A549 treated with CORT108297 at 1 μM for 4 hours (cell line): ENCODE measurements at places on chromosomes 11 and 22. TPM values are rescaled to one million over a fixed set of nuclear protein-coding genes. Genes with fewer than 3 reads are reported as not detected.

The P2RY2 gene
- 8.5 to 12.8 TPM (median 11.4 TPM) in 5 replicates for total RNA-seq

The NAGA gene
- total RNA-seq, result 5.8 to 7.7 TPM (median 7.5 TPM) in 5 replicates

The CRYBA4 gene
- total RNA-seq, result not detected in 5 replicates

The AIFM3 gene
- 2.1 to 4.6 TPM (median 4.3 TPM) in 5 replicates for total RNA-seq

The SCN2B gene
- total RNA-seq, result not detected in 5 replicates

The OR52I2 gene
- not detected in 5 replicates for total RNA-seq

The LIF gene
- 25.0 to 39.1 TPM (median 37.2 TPM) in 5 replicates for total RNA-seq

The MS4A2 gene
- total RNA-seq, result not detected in 5 replicates

The IGF2 gene
- 1.5 to 2.9 TPM (median 2.8 TPM) in 5 replicates for total RNA-seq

The DRD2 gene
- 0.05 to 0.31 TPM (median 0.10 TPM) in 4 of 5 replicates, not detected in the other for total RNA-seq

The XKR3 gene
- total RNA-seq, result not detected in 5 replicates

The FAM83F gene
- under 0.01 TPM in 1 of 5 replicates, not detected in the others for total RNA-seq

The RBFOX2 gene
- total RNA-seq, result 26.5 to 36.4 TPM (median 30.5 TPM) in 5 replicates

The GAS2 gene
- total RNA-seq, result 0.68 to 1.4 TPM (median 0.92 TPM) in 5 replicates

The FUT4 gene
- total RNA-seq, result 2.2 to 2.9 TPM (median 2.6 TPM) in 5 replicates

The E2F8 gene
- total RNA-seq, result 5.5 to 6.8 TPM (median 6.2 TPM) in 5 replicates

The MAPK12 gene
- total RNA-seq, result 19.3 to 29.1 TPM (median 25.8 TPM) in 5 replicates

The POU2F3 gene
- total RNA-seq, result not detected in 5 replicates

The CCDC87 gene
- total RNA-seq, result 0.54 to 0.72 TPM (median 0.57 TPM) in 5 replicates

The WNT11 gene
- 0.83 to 1.6 TPM (median 1.2 TPM) in 5 replicates for total RNA-seq

The IGLL5 gene
- not detected in 5 replicates for total RNA-seq

The GLYAT gene
- not detected in 5 replicates for total RNA-seq

The THY1 gene
- total RNA-seq, result 11.6 to 15.3 TPM (median 13.7 TPM) in 5 replicates

The USP28 gene
- 13.5 to 20.8 TPM (median 16.1 TPM) in 5 replicates for total RNA-seq

The CD3E gene
- total RNA-seq, result not detected in 5 replicates

The MOGAT2 gene
- not detected in 5 replicates for total RNA-seq

The RCE1 gene
- total RNA-seq, result 34.5 to 52.2 TPM (median 49.8 TPM) in 5 replicates

The KCNJ1 gene
- not detected in 5 replicates for total RNA-seq

The BIK gene
- total RNA-seq, result 1.1 to 1.7 TPM (median 1.2 TPM) in 5 replicates

The GUCY1A2 gene
- total RNA-seq, result 0.02 to 0.08 TPM (median 0.07 TPM) in 5 replicates

The RAG2 gene
- total RNA-seq, result not detected in 5 replicates

The HORMAD2 gene
- not detected in 5 replicates for total RNA-seq

The SLC22A25 gene
- total RNA-seq, result not detected in 5 replicates
